Glutamatergic neuron (in vitro differentiated cells): ENCODE measurements at places on chromosomes 1 and 21. TPM values are rescaled to one million over a fixed set of nuclear protein-coding genes. Genes with fewer than 3 reads are reported as not detected.

DNA sequence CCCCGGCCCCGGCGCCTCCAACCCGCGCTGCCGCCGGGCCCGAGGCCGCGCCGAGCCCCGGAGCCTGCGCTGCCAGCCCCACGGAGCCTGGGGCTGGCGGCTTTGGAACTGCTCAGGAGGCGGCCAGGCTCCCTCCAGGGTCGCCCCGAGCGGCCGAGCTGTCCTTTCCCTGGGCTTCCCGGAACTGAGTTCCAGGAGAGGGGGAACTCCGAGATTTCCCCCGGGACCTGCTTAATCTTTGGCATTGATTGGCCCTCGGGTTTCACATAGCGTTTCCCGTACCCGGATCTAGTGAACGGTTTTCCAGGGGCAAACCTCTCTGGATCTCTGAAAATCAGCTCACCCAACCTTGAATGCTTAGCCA, 504 bp downstream of the H6PD start:
- peak; percentile 69 for DNase-seq

DNA sequence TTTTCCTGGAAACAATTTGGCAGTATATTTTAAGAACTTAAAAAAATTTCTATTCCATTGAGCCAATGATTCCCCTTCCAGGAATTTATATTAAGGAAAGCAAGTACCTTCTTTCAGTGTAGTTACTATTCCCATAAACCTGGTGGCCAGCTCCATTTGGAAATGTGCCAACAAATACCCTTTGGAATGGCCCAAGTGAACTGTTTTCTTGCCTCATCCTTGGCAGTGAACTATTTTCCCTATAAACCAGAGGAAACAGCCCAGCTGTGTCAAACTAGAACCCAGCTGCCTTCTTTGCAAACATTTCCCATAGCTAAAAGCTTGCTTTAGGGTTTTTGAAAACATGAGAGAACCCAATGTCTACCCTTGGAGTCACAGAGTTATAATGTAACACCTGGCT, 496.9 kb downstream of the NEGR1 start:
- no peak for DNase-seq

DNA sequence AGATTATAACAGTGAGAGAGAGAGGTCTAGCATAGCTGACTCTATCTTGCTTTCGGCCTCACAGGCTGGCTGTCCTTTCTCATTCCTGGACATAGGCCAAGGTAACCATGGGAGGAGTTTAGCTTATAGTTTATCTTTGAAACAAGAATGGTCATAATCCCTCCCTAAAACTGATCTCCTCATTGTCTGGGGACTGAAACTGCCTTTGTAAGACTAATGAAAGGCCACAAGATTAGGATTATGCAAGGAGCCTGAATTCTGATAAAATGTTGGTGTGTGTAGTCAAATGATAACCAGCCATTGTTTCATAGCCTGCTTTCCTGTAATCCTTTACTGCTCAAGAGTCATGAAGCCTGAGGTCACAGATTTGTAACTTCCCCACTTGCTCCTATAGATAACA, 131.9 kb upstream of the LYPLAL1 start:
- no peak for DNase-seq

DNA sequence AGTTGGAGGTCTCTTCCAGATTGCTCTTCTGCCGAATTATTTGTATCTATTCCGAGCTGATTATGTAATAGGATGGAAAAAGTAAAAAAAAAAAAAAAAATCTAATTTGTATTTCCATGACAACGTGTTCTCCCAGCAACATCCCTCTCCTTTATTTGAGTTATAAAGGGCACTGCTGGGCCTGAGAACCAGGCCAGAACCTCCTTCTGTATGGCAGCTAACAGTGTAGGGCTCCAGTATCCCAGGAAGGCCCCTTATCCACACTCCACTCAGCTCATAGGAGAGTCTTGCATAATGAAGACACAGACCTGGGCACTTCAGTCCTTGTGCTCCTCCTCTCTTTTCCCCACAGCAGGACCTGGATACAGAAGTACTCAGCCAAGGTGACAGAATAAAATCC, 3.7 kb upstream of the IPO9 start:
- no peak for DNase-seq

Gene CDKN2C
- 1.3 TPM for total RNA-seq

GRCh38 chr1:182181167-182181572, 119.7 kb upstream of the ZNF648 start:
- DNase-seq = no peak

DNA sequence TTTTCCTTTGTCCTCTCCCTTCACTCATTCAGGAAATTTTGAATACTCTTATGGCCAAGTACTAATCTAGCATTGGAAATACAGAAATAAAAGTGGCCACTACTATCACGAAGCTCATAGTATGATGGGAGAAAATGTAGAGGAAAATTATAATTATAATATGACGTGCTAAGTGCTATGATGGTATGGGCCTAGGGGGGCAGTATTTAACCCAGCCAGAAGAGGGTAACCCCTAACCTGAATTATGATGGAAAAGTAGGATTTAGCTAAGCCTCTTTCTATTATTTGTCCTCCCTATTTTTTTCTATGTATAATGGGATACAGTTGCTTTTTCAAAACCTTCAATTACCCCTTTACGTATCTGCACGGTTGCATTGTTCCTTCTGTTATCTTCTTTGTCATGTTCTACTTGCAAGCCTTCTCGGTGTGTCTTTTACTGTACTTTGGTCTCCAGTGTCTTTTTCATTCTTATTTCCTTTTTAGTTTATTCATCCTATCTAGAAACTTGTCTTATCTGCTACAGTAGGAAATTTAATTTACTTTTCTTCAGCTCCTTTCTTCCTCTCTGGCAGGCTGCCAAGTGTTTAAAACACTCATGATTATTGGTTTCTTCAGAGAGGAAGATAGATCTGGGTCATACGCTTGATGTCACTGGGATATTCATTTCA, 88.8 kb upstream of the GPR52 start:
- DNase-seq = no peak

Gene COL16A1
- total RNA-seq = 52.2 TPM

GRCh38 chr1:215497528-215497927, 69.6 kb upstream of the KCTD3 start:
- no peak for DNase-seq

Gene OLFML3
- total RNA-seq = 2.9 TPM

Gene MCOLN2
- not detected for total RNA-seq

- no peak for DNase-seq
These were observed 578 bp upstream of the SESN2 start for GRCh38 chr1:28258628-28259251.
